ENCODE measurements at places on chromosomes 11 and 22.

DNA sequence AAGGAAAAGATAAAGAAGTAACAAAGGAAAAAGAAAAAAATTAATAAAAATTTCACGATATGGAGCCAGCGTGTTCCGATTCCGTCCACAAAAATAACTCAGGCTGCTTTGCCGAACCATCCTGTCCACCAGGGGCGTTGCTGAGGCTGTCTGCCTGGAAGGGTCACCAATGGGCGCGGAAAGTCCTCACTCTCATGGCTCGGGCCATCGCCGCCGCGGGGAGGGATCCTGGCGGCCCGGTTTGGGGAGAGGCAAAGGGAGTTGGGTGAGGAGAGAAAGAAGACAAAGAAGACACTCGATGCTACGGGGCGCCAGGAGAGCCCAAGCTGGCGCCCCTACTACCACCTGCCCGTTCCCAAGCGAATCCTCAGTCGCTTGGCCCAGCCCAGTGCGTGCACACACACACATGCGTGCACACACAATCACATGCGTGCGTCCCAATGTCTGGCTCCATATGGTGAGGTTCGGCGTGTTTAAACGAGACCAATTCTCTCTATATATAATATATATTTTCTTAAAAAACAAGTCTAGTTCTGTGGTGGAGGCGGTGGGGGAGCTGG, 5.6 kb upstream of the PYGM start:
- DNase-seq, result no peak

GRCh38 chr22:21643533-21644357, 1.6 kb downstream of the SDF2L1 start:
- DNase-seq, result no peak

GRCh38 chr11:104095791-104096190, 59.4 kb downstream of the DDI1 start:
- no peak for DNase-seq

DNA sequence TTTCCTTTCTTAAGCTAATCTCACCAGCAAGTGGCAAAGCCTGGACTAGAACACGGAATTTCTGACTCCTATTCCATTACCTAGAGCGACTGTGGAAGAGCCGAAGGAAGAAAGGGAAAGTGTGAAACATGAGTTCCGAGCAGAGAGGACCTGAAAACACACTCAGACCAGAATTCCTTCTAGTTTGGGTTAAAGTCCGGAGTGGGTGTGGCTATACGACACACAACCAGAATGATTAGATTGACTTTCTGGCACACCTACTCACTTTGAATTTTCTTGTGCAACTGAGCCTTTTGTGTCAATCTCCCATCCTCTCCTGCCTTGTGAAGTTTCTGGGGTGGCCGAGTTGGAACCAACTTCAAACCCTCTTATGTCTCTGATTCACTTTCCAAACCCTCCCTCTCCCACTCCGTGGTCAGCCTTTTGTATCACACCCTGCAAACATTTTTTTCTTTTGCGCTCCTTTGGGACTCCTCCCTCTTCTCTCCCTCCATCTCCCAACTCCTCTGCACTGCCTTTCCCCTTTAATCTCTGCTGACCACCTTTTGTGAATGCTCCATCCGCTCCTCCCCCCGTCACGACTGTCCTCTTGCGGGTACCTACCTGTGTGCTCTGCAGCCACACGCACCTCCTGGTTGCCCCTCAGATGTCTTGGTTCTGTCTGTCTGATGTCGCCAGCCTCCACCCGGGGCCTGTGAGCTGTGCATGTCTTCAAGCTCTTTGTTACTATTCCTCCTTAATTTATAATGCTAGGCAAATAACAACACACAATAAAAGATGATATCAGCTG, 86.3 kb upstream of the BLID start:
- DNase-seq, result no peak

DNA sequence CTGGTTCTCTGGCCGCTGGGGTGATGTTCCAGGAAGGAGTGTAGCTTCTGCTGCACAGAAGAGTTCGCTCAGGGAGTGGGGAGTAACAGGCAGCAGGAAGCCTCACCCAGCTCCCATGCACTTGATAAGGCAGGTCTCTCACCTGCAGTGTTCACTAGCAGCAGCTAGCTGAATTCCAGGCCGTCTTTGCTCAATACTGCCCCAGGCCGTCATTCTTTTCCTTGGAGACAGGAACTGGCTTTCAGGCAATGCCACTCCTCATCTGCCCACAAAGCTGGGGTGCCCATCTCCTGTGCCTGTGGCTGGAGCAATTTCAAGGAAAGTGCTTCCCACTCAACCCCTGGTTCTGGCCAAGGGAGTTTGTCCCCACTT, 66.1 kb downstream of the ARHGAP42 start:
- DNase-seq, result no peak

DNA sequence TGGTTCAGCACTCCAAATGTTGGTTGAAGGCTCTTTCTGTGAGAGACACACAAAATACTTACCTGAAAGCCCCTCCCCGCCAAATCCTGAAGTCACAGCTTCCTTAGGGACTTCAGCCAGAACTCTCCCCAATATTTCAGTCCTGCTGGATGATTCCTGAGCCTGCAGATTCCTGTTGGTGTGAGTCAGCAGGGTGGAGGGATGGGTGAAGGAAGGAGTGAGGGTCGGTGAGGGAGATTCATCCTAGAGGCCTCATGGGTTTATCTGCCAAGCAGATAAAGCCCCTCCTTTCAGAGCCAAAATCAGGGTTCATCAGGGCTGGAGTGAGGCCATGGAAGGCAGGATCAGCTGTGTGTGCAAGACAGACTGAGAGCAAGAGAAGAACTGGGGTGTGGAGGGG, 37.9 kb downstream of the SMIM38 start:
- no peak for DNase-seq

DNA sequence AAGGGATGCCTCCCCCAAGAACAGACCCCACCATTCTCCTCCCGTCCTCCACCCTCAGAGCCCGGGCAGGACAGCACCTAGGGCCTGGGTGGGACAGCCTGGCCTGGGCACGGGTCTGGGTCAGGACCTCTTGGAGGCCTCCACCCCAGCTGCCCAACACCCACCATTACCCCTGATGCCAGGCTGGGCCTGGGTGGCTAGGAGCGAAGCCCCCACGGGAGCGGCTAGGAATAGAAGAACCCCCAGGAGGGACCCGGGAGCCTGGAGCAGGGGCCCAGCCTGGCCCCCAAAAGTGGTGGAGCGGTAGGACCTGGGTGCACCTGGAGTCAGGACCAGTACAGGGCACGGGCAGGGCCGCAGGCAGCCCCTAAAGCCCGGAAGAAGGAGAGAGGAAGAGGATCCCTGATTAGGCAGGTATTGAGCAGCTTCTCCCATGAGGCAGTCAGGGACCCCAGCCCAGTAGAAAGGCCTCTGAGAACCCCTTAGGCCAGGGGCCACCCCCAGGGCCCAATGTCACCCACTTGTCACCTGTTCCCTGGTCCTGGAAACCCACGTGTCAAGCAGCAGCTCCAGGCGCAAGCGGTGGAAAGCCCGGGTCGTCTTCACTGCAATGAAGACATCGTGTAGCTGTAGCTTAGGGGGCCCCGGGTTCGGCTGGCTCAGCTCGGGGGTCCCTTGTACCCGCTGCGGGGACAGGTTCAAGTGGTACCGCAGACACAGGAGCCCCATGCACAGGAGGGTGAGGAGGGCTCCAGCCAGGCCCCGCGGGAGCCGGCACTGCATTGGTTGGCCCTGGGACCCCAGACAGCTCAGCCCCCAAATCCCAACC, 575 bp downstream of the MFNG start:
- DNase-seq, result no peak

DNA sequence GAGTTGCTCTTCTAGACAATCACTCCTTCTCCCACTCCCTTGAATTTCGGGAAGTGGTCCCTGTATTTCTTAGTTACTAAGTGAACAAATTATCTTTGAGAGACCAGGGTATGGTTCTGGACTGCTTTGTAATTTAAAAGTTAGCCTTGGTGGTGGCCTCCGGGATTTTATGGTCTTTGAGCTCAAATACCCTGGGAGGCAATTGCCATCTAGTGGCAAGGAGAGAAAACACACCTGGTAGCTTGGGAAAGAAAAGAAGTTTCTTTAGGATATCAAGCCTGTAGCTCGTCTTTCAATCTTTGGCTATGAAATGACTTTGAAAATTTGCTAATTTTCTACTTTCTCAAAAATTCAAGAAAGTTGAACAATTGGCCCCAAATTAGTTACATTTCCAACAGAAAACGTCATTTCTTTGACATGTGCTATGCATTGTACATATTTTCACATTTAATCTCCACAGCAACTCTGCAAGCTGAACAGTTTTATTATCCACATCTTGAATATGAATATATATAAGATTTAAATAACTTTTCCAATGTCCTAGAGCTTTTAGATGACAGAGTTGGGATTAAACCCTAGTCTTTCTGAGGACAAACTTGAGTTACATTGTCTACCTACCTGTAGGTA, 39.1 kb downstream of the MMP27 start:
- peak; percentile 18 for DNase-seq

- no peak for DNase-seq
Observed at GRCh38 chr11:100791860-100792259, 104.8 kb downstream of the ARHGAP42 start.

- no peak for DNase-seq
Observed at GRCh38 chr11:113411536-113411935, 24.0 kb downstream of the ANKK1 start.

DNA sequence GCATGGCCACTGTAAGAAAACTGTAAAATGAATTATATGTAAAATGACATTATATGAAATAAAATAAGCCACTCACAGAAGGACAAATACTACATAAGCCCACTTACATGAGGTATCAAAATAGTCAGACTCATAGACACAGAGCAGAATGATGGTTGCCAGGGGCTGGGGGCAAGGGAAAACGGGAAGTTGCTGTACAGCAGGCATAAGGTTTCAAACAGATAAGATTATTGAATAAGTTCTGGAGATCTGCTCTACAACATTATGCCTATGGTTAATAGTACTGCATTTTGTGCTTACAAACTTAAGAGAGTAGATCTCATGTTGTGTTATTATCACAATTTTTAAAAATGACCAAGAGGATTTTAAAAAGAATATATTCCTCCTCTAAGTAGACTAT, 32.7 kb upstream of the HEPHL1 start:
- DNase-seq, result no peak

DNA sequence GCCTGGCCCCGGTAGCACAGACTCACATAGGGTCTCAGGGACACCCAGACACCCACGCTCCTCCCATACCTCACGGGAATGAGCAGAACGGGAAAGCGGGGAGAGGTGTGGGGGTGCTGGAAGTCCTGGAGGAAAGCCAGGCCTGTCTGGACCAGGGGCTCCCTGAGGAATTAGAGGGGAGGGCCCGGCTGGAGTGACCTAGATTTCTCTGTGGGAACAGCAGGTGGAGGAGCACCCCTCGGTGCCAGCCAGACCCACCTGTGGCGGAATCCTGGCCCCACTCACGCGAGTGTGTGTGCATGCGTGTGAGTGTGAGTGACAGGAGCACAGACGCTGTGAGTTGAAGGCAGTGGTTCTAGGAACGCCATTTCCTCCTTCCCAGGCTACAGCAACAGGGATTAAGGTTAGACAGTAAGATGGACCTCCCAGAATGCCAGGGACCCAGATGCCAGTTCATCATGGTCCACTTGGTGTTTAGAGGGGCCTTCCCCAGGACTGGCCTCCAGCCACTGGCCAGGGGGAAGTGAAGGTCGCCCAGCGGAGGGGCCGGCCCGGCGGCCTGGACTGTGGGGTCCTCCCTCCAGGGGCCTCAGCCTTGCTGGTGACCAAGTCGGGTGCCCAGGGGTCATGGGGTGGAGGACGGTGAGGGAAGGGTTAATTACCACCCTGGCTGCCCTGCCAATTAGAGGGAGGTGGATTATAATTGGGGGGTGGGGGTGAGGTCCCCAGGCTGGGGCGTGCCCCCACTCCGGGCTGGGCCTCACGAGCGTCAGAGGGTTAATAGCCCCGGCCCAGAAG, 1.0 kb downstream of the PKP3 start:
- no peak for DNase-seq

DNA sequence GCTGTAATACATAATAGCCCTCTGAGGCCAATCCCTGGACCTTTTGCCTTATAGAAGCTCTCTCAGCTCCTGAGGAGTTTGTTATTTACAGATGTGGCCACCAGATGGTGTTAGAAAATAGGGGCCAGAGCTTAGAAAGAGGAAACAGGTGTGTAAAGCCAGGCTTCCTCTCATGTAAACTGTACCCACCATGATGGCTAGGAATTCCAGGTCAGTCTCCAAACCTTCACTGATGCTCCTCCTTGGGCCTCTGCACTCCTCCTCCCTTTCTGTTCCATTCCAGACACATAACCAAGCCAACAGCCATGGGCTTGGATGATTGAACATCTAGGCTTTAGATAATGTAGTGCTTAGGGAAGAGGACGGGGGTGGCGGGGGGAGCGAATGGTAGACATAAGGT, 39.7 kb downstream of the USP35 start:
- peak; percentile 22 for DNase-seq

GRCh38 chr22:23402275-23403151, 177.6 kb downstream of the IGLL1 start:
- peak; percentile 80 for DNase-seq

- DNase-seq, result peak; percentile 62
Observed at GRCh38 chr22:42959576-42960509, 55.1 kb downstream of the PACSIN2 start.

- DNase-seq, result no peak
Observed at GRCh38 chr11:46659908-46660307, 40.5 kb downstream of the ARHGAP1 start.

- DNase-seq, result no peak
Observed at GRCh38 chr11:68925611-68926010, 21.9 kb downstream of the IGHMBP2 start.

DNA sequence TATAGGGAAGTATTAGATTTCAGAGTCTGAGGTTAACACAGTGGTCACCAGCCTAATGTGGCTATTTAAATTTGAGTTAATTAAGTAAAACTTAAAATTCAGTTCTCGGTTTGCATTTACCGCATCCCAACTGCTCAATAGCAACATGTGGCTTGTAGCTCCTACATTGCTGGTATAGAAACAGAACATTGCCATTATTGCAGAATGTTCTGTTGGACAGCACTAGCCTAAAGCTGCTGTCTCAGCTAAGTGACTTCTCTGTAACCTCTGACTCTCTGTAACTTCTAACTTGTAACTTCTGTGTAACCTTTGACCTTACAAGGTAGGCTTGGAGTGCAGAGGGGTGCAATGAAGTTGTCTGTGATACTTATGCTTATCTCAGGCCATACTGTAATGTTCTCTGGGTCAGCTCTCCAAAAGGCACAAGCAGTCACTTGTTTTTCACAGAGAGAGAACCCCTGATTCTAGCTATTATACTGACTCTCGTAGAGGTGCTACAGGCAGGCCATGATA, 78.7 kb downstream of the ZNRF3 start:
- DNase-seq, result no peak

- DNase-seq, result no peak
Observed at GRCh38 chr11:128592454-128592853, 5.1 kb upstream of the ETS1 start.

DNA sequence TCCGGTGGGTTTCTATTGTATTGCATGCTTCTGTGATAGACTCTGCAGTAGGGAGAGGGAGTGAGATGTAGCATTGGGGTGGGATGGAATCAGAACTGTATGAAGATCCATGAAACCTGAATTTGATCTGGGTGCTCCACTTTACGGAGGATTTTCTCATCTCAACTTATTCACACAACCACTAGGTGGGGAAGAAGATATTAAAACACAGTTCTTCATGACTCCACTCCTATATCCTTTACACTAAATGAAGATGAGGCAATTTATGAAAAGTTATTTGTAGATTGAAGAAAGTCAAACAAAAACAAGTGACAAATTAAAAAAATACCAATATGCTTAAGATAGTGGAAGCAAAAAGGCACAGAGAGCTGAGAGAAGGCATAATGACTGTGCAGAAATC, 92.6 kb upstream of the PDGFD start:
- DNase-seq, result no peak

GRCh38 chr22:24011735-24012068, 598 bp downstream of the CABIN1 start:
- no peak for DNase-seq

Data from transverse colon (tissue), 4 donors.